ENCODE measurements at places on chromosomes 6 and 20. TPM values are rescaled to one million over a fixed set of nuclear protein-coding genes. Genes with fewer than 3 reads are reported as not detected.

RBBP8NL gene
- 1.5 TPM for polyA plus RNA-seq

OR2W1 gene
- not detected for polyA plus RNA-seq

NHLRC1 gene
- polyA plus RNA-seq: 2.3 TPM

CRISP3 gene
- 0.30 TPM for polyA plus RNA-seq

OLIG3 gene
- polyA plus RNA-seq: not detected

MKKS gene
- 38.9 TPM for polyA plus RNA-seq

SOBP gene
- polyA plus RNA-seq: 16.0 TPM

FERMT1 gene
- 3.3 TPM for polyA plus RNA-seq

IP6K3 gene
- 1.3 TPM for polyA plus RNA-seq

STMND1 gene
- polyA plus RNA-seq: 0.24 TPM

THBS2 gene
- 27.1 TPM for polyA plus RNA-seq

HLA-DOA gene
- polyA plus RNA-seq: 5.7 TPM

TSPO2 gene
- 0.53 TPM for polyA plus RNA-seq

BMP6 gene
- 7.6 TPM for polyA plus RNA-seq

NDRG3 gene
- 33.0 TPM for polyA plus RNA-seq

CST2 gene
- polyA plus RNA-seq: not detected

TOX2 gene
- polyA plus RNA-seq: 3.9 TPM

RAET1L gene
- polyA plus RNA-seq: not detected

MACROD2 gene
- polyA plus RNA-seq: 11.6 TPM

OR2H1 gene
- polyA plus RNA-seq: not detected

AKAP7 gene
- polyA plus RNA-seq: 8.2 TPM

AGPAT4 gene
- 18.7 TPM for polyA plus RNA-seq

EPPIN gene
- 0.50 TPM for polyA plus RNA-seq

DDX43 gene
- 0.94 TPM for polyA plus RNA-seq

HNF4A gene
- polyA plus RNA-seq: 29.8 TPM

DDO gene
- 1.1 TPM for polyA plus RNA-seq

FYN gene
- polyA plus RNA-seq: 142 TPM

KCNG1 gene
- 8.7 TPM for polyA plus RNA-seq

CLDN20 gene
- 1.1 TPM for polyA plus RNA-seq

CST5 gene
- polyA plus RNA-seq: 0.32 TPM

LTV1 gene
- 46.3 TPM for polyA plus RNA-seq

ISM1 gene
- polyA plus RNA-seq: 4.5 TPM

VGLL2 gene
- not detected for polyA plus RNA-seq

AIF1 gene
- 75.1 TPM for polyA plus RNA-seq

SSTR4 gene
- polyA plus RNA-seq: 0.14 TPM

AVP gene
- not detected for polyA plus RNA-seq

ECT2L gene
- 0.38 TPM for polyA plus RNA-seq

TMEM217 gene
- polyA plus RNA-seq: 1.3 TPM

ZSCAN26 gene
- 37.2 TPM for polyA plus RNA-seq

LY6G6F gene
- 0.52 TPM for polyA plus RNA-seq

PROKR2 gene
- polyA plus RNA-seq: not detected

PSMA7 gene
- 177 TPM for polyA plus RNA-seq

NRSN1 gene
- polyA plus RNA-seq: 1.2 TPM

RAMACL gene
- 0.23 TPM for polyA plus RNA-seq

JPH2 gene
- polyA plus RNA-seq: 0.98 TPM

MRPL18 gene
- 64.2 TPM for polyA plus RNA-seq

TBX18 gene
- polyA plus RNA-seq: 7.0 TPM

Data from left renal pelvis (tissue), 4 donors.